ENCODE measurements at places on chromosomes 4 and X.

DNA sequence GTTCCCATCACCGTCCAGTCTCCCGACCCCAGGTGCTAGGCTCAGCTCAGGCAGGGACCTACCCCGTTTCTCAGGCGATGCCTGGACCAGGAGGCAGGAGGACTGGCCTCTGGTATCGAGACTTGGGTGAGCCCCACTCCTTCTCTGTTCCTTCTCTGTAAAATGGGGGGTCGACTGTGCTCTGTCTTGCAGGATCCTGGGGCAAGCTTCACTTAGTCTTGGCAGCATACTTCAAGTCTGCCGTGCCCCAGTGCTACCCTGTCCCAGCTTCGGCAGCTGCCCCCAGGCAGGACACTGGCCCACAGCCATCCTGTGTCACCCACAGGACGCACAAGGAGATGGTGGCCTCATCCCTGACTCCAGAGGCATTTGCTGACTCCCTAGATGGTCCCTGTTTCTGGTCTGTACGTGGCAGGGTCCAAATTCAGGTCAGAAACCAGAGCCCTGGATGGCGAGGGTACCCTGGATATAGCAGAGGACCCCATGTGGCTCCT lies 7.0 kb upstream of the HAUS7 start:
- DNase-seq: no peak

DNA sequence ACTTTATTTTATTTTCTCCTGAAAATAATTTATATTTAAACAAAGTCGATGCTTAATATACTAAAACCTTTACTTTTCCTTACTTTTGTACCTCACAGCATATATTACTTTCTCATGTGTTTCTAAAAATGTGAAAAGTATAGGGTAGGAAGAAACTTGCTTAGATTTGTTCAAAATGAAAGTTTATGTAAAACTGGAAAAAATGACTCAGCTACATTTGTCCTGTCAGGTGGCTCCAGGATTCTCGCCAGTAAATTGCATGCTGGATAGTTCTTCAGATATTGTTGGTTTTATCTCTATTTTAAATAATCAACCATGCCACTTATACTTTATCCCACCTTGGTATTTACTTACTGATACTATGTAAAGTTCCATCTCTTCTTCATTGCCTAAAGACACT lies 159.2 kb upstream of the NDST4 start:
- no peak for DNase-seq

- DNase-seq: no peak
Measured at GRCh38 chr4:183909801-183910200, 4.7 kb downstream of the STOX2 start.

GRCh38 chr4:75229806-75230570 lies 284.2 kb downstream of the RCHY1 start:
- no peak for DNase-seq

- no peak for DNase-seq
Measured at GRCh38 chr4:177283167-177283566, 26.5 kb upstream of the NEIL3 start.

DNA sequence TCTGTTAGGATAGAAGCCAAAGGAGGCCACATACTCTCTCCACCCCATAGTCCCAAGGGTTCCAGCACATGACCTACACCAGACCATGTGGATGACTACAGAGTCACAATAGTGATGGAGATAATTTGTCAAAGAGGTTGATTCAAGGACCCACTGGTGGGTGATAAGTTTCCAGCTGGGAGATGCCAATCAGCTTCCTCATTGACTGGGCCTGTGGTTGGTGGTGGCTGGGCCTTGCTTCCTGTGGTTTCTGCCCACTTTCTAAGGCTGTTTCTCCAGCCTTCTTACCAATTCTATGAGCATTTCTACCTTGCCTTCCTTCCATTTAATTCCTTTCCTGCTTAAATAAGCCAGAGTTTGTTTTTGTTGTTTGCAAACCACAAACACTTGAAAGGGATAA lies 95.5 kb upstream of the CPEB2 start:
- DNase-seq: no peak

DNA sequence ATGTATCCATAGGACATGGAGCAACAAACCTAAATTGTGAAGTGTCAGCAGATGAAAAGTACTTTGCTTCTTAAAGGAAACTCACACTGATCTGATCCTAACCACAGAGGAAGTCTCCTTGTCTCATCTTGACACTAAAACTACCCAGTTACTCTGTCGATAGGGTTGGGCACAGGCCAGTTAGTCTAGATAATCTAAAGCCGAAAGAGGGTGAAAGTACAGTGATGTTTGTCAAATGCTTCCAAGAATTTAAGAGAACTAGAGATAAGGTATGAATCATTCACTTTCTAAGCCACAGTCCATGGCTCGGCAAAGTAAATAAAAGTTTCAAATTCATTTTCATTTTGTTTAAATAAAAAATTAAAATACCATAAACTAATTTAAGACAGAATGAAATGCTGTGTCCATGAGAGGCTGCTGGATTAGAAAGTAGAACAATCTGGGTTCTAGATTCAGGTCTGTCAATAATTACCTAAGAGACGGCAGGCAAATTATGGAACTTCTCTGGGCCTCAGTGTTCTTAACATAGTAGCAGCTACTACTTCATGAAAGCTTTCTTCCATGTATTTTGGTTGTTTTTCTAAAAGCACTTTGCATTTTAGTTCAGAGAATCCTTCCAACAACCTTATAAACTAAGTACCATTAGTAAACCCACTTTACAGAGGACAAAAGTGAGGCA lies 176.7 kb downstream of the LDB2 start:
- no peak for DNase-seq

DNA sequence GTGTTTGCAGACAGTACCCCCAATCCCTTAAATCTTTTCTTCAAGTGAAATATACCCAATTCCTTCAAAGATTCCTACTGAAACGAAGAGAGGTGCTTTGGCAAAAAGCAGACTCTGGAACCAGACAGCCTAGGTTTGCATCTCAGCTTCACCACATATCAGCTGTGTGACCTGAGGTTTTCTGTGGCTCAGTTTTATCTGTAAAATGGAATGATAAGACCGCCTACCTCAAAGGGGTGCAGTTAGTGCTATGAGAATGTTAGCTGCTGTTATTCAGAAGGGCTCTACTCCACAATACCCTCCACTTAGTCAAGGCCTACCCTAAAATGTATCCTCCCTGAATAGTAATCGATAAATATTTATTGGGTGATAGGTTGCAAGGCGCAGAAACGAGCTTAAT lies 664 bp downstream of the PIR start:
- no peak for DNase-seq

DNA sequence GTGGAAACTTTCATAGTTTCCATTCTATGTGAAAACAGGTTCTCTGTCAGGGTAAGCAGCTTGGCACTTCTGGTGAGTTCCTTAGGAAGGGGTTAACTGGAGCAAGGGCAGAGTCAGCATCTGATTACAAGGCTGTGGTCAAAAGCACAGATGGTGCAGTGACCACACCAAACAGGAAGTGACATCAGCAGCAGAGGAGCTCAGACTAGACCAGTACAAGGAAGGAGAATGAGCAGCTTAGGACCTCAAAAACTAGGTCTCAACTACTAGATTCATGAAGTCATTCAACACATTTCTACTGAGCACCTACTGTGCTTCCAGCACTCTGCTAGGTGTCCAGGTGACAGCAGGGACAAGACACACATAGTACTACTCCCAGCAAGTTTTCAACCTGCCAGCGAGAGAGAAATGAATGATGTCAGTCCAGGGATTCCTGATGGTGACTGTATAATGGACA lies 130.2 kb downstream of the AMELX start:
- DNase-seq: no peak

DNA sequence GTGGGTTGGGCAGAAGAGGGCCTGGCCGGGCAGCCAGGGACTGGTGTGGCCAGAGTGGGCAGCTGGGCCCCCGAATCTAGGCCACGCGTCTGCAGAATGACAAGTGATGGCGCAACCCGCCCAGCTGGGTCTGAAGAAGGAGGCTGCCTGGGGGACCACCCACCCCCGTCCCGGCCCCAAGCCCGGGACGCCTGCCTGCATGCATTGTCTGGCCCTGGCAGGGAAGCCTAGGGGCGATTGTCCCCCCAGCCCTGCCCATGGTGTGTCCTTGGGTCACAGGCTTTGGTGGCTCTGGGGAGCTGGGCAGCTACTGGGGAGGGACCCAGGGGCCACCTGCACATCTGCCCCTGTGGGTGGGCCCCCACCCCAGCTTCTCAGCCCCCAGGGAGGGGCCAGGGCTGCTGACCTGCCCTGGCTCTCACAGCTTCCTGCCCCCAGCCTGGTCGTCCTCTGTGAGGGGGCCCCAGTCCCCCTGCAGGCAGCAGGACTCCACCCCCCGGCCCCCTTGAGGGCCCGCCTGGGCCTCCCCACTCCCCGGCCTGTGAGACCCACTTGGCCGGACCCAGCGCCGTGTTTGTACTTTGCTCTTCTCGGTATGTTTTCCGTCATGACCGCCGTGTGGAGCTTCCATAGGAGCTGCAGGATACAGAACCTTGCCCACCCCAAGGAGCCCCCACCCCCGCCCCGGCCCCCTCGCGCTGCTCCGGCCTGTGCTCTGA lies 4.9 kb downstream of the FGFR3 start:
- peak; percentile 14 for DNase-seq

GRCh38 chr4:169110633-169111032 lies 100.6 kb upstream of the CBR4 start:
- no peak for DNase-seq
